ENCODE measurements at places on chromosomes 2 and 18.

- no peak for DNase-seq
These were observed 72.9 kb upstream of the PAX8 start for GRCh38 chr2:113351375-113352355.

DNA sequence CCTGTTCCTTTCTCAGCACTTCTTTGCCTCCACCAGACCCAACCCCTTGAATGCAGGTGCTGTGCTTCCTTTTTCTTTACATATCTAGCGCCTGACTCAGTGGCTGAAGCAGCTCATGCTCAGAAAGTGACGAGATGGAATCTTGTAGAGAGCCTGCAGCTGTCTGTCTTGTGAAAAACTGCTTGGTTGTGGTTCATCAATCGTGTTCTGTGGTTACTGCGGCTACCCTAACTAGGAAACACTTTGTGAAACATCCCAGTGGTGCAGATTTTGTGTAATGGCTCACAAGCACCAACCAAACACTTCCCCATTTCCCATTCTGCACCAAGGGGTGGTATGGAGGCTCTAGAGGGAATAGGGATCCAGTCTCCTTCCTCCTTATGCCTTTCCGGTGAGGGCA lies 307.2 kb upstream of the MMADHC start:
- DNase-seq = no peak

DNA sequence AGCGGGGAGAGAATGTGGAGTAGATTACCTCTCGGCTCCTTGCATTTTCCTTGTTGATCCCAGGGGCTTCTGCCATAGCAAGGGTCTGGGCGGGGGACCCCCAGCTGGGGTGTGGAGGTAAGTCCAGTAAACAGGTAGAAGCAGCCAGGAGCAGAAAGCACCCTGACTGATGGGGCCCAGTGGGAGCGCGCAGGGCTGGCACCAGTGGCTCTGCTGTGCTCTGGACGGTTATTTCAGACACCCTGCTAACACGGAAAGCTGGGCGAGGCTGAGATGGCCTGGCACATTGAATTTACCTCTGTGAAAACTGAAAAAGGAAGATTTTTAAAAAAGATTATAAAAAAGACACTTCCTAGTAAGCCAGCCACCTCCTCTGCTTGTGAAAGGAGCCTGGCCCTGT lies 109.6 kb upstream of the STPG4 start:
- DNase-seq = no peak

DNA sequence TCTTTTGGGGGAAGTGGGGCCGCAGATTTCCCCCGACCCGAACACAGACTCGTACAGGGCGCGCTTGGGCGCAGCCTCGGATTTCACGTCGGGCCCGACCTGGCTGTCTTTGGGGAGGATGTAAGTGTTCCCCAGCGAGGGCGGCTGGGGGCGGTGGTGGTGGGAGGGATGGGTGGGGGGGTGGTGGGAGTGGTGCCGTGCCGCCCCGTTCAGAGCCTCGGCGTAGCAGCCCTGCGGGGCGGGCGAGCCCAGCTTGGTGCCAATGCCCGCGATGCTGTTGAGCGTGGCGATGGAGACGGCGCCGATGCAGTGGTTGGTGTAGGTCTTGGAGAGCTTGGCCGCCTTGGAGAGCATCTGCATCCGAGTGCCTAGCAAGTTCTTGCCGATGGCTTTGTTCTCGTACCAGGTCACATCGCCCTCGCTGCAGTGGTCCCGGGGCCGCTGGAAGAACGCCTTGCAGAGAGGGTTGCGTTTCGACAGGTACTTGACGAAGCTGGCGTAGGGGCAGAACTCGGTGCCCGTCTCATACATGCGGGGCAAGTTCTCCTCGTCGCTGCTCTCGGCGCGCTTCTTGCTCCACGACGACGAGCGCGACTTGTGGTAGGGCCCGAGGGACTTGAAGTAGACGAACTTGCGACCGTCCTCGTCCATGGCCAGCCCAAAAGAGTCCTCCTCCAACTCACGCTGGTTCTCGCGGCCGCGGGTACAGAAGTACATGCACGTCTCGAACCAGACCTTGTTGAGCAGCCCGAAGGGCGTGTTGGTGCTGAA lies 1.3 kb downstream of the KCTD1 start:
- DNase-seq = no peak

- no peak for DNase-seq
These were observed 71.2 kb downstream of the TGFA start for GRCh38 chr2:70482401-70482800.

GRCh38 chr2:169298007-169298406 lies 64.3 kb downstream of the LRP2 start:
- no peak for DNase-seq

DNA sequence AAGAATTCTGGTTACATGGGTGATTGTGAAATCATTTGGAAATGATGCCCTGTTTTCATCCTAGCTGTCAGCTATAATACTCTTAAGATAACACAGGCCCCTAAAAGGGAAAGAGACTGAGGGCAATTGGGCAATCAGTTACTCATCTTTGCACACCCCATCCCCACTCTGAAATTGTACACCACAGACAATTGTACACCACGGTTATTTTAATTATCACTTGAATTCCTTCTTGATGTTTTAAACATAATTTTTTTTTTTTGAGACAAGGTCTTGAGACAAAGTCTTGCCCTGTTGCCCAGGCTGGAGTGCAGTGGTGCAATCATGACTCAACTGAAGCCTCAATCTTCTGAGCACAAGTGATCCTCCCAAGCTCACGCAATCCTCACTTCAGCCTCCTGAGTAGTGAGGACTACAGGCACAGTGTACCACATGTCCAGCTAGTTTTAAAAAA lies 862.4 kb upstream of the ACVR2A start:
- DNase-seq = no peak

DNA sequence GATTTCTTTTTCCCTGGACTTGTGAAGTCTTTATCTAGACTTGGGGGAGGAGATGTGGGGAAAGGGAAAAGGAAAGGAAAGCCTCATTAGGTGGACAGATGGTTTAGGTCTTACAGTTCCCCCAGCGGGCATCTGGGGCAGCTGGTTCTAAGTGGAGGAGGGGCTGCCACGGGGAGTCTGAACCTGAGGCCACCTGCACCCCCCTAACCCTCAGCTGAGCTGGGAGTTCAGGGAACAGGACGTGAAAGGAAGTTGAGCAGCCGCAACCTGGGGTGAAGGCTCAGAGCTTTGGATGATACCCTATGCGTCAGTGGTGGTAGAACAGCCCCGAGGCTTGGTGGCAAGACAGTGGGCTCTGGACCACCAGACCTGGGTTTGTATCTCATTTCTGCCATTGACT lies 26.8 kb downstream of the ITM2C start:
- DNase-seq = peak; percentile 50

DNA sequence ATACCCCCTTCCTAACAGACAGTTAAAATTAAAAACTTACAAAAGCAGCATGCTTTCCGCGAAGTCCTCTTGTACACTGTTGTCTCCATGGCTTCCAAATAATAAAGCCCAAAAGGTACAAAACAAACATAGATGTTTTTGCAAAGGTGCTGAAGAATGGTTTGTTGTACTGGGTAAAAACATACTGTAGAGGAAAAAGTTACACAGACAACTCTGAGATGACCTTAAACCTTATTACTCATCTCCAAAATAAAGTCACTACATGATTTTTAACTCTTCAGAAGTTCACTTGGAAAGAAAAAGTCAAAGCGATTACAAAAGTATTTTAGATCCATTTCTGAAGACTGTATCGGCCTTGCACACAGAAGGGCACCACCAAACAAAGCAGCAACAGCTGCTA lies 6.1 kb downstream of the SLC35F5 start:
- DNase-seq = no peak

- no peak for DNase-seq
These were observed 151.0 kb upstream of the DAPL1 start for GRCh38 chr2:158644139-158644538.

- DNase-seq = peak; percentile 75
These were observed 62.5 kb downstream of the CENPO start for GRCh38 chr2:24855726-24856125.

All from NCI-H69 (cell line).